Muscle of back (tissue), 13 donors: ENCODE measurements at places on chromosomes 2 and 18. TPM values are rescaled to one million over a fixed set of nuclear protein-coding genes. Genes with fewer than 3 reads are reported as not detected.

- no peak for DNase-seq
Measured at GRCh38 chr2:27854229-27854862, 35.8 kb downstream of the RBKS start.

DNA sequence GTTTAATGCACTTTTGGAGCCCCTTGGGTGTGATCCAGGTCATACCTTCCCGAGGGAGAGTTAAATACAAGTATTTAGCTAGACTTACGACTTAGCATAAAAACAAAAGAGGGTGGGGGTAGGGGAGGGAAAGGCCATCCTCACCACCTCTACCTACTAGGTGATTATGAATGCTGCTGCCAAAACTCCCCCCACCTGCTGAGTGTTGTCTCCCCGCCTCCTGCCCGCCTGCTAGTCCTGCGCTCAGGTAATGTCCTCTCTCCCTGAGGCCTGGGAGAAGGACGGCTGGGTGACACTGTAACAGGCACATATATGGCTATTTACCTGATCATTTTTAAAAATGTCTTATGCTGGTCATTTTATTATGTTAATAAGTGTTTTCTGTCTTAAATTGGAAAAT is 3.0 kb upstream of the NCKAP5 start:
- DNase-seq = no peak

- no peak for DNase-seq
Measured at GRCh38 chr18:38933910-38934510, 1368.4 kb upstream of the CELF4 start.

DNA sequence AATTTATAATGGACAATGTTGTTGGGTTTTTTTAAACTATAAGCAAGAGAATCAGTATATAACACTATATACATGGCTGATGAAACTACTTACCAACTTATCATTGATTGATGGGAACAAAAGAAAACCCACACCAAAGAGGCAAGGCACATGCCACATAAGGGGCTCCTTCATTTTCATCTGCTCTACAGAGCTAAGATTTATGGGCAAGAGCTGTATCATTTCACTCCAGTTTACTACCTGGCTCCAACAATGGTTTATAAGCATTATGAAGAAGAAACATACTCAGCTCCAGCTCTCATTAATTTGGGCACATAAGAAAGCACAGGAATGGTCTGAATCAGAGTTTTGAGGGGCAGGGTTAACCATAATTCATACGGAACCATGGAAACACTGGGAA is 283.3 kb downstream of the AGPS start:
- no peak for DNase-seq

DNA sequence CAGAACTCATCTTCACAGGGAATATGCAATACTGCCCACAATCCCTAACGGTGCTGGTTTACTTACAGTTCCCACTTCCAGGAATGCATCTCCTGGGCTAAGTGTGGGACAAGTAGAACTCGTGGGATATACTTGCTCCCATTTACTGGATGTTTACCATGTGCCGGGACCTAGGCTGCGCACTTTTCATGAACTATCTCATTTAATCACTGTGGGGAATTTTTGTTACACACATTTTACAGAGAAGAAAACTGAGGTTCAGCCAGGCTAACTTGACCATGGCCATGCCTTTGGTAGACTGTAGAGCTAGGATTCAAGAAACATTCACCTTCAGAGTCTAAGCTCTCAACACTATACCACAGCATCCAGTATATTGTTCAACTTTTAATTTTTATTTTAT is 24.4 kb upstream of the MBOAT2 start:
- no peak for DNase-seq

- no peak for DNase-seq
Measured at GRCh38 chr18:3932276-3932675, 482.3 kb downstream of the TGIF1 start.

GRCh38 chr2:119011162-119011909 is 69.3 kb downstream of the MARCO start:
- peak; percentile 33 for DNase-seq

Gene DSEL
- 11.2 TPM for polyA plus RNA-seq

Gene UGT1A4
- not detected for polyA plus RNA-seq

Gene MYOM1
- polyA plus RNA-seq = 693 TPM

Gene C1GALT1C1L
- 0.87 TPM for polyA plus RNA-seq
